Activated naive CD8-positive, alpha-beta T cell treated with anti-CD3 and anti-CD28 coated beads, Interleukin-2, amount 50 U/mL, for 24 hours (primary cell): ENCODE measurements at places on chromosomes 6 and 20.

DNA sequence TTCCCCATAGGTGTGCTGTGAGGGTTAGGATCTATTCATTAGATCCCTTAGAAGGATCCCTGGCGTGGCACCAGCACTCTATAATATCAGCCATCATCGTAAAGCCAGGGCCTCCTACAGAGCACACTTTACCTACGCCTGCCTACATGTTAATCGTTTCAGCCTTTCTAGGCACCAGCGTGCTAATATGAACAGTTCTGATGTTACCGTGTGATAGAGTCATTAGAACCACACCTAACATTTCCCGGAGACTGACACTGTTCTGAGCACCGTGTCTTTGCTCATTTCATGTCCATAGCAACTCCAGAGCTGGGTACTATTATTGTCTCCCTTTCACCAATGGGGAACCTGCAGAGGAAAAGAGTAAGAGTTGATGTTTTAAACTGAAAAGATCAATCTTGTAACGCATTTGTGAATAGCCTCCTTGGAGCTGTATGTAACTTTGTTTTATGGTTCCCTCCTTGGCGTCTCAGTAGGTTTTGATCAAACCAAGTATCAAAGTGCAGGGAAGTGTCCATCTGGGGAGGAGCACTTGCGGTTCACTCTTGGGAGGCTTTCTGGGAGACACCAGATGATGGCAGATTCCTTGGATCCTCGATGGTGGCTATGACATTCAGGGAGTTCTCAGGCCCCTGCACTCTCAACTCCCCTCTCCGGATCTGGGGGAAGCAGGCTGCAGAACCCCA is 73.8 kb upstream of the KCNG1 start:
- H3K36me3 ChIP-seq = no peaks in the 10 kb centered on the region
- H3K4me3 ChIP-seq = no peak overlapping the region
- DNase-seq = no peak
- peaks cover 48% of the 10 kb centered on the region for H3K27me3 ChIP-seq
- H3K4me1 ChIP-seq = peaks cover 18% of the 10 kb centered on the region
- H3K27ac ChIP-seq = no peak overlapping the region

- no peaks in the 10 kb centered on the region for H3K36me3 ChIP-seq
- H3K27me3 ChIP-seq = peaks cover 1% of the 10 kb centered on the region
- H3K27ac ChIP-seq = peak overlapping the region; percentile 12
- no peak for DNase-seq
- H3K4me3 ChIP-seq = no peak overlapping the region
Measured at GRCh38 chr6:16168858-16169257, 40.0 kb downstream of the MYLIP start.

GRCh38 chr6:89251170-89251569 is 34.0 kb upstream of the GABRR1 start:
- no peak overlapping the region for H3K4me3 ChIP-seq
- no peaks in the 10 kb centered on the region for H3K36me3 ChIP-seq
- H3K27ac ChIP-seq = no peak overlapping the region
- H3K4me1 ChIP-seq = no peaks in the 10 kb centered on the region

GRCh38 chr6:17442196-17442595 is 48.8 kb downstream of the CAP2 start:
- H3K4me3 ChIP-seq = no peak overlapping the region
- H3K27ac ChIP-seq = no peak overlapping the region
- H3K36me3 ChIP-seq = no peaks in the 10 kb centered on the region
- H3K4me1 ChIP-seq = no peaks in the 10 kb centered on the region
- peaks cover 5% of the 10 kb centered on the region for H3K27me3 ChIP-seq
- DNase-seq = no peak

DNA sequence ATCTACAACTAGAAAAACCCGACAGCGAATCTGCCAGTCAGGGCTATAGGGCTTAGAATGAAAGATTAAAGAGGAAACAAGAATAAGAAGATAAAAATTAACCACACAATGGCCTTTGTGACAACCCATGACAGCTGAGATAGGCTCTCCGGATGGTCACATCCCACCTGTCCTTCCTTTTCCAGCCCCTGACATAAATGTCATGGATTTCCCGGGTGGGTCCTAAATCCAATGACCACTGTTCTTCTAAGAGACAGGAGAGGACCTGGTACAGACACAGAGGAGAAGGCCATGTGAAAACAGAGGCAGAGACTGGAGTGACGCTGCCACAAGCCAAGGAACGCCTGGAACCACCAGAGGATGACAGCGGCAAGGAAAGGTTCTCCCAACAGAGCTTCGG is 41.8 kb downstream of the ATXN1 start:
- H3K4me1 ChIP-seq = peaks cover 43% of the 10 kb centered on the region
- no peak overlapping the region for H3K27ac ChIP-seq
- H3K4me3 ChIP-seq = no peak overlapping the region
- no peaks in the 10 kb centered on the region for H3K27me3 ChIP-seq

GRCh38 chr20:53840532-53840931 is 229.9 kb downstream of the BCAS1 start:
- H3K4me1 ChIP-seq = peaks cover 81% of the 10 kb centered on the region
- DNase-seq = no peak
- no peaks in the 10 kb centered on the region for H3K27me3 ChIP-seq
- no peak overlapping the region for H3K4me3 ChIP-seq
- no peaks in the 10 kb centered on the region for H3K36me3 ChIP-seq

GRCh38 chr6:44342052-44342451 is 398 bp upstream of the SPATS1 start:
- H3K36me3 ChIP-seq = no peaks in the 10 kb centered on the region
- peaks cover 46% of the 10 kb centered on the region for H3K27me3 ChIP-seq
- peaks cover 3% of the 10 kb centered on the region for H3K4me1 ChIP-seq
- no peak overlapping the region for H3K27ac ChIP-seq
- DNase-seq = no peak

DNA sequence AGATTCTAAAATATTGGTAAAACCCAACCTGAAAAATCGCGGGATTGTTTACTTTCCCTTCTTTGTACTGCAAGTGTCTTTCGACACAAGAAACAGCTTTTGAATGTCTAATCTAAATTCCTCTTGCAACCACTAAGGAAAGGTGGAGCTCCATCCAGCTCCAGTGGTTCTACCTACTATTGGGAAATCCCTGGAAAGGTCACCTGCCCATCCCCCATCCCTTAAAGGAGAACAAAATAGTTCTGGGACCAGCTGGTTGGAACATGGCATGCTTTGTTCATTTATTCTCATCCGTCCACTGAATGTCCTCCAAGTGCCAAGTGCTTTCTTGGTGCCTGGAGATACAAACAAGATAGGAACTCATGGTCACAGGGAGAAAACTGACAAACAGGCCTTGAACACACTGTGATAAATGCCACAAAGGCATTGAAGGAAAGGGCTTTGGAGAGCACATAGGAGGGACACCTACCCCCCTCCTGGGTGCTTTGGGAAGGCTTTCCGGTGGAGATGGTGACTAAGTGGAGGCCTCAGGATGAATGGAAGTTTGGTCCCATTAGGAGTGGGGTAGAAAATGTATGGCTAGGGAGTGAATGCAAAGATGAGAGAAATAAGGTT is 2.3 kb upstream of the CITED2 start:
- H3K4me3 ChIP-seq = no peak overlapping the region
- H3K36me3 ChIP-seq = peaks cover 7% of the 10 kb centered on the region
- DNase-seq = no peak
- H3K4me1 ChIP-seq = peaks cover 39% of the 10 kb centered on the region
- H3K27ac ChIP-seq = no peak overlapping the region

- H3K4me3 ChIP-seq = no peak overlapping the region
- H3K27ac ChIP-seq = no peak overlapping the region
- no peak for DNase-seq
- no peaks in the 10 kb centered on the region for H3K27me3 ChIP-seq
- H3K36me3 ChIP-seq = no peaks in the 10 kb centered on the region
- H3K4me1 ChIP-seq = no peaks in the 10 kb centered on the region
Measured at GRCh38 chr20:14259689-14260088, 77.7 kb downstream of the FLRT3 start.

GRCh38 chr20:10185741-10186558 is 32.7 kb upstream of the SNAP25 start:
- H3K27ac ChIP-seq = no peak overlapping the region

GRCh38 chr6:33787954-33788693 is 806 bp downstream of the LEMD2 start:
- peak overlapping the region; percentile 96 for H3K27ac ChIP-seq
- H3K27me3 ChIP-seq = no peaks in the 10 kb centered on the region
- peak; percentile 71 for DNase-seq
- H3K4me3 ChIP-seq = peak overlapping the region; percentile 93

DNA sequence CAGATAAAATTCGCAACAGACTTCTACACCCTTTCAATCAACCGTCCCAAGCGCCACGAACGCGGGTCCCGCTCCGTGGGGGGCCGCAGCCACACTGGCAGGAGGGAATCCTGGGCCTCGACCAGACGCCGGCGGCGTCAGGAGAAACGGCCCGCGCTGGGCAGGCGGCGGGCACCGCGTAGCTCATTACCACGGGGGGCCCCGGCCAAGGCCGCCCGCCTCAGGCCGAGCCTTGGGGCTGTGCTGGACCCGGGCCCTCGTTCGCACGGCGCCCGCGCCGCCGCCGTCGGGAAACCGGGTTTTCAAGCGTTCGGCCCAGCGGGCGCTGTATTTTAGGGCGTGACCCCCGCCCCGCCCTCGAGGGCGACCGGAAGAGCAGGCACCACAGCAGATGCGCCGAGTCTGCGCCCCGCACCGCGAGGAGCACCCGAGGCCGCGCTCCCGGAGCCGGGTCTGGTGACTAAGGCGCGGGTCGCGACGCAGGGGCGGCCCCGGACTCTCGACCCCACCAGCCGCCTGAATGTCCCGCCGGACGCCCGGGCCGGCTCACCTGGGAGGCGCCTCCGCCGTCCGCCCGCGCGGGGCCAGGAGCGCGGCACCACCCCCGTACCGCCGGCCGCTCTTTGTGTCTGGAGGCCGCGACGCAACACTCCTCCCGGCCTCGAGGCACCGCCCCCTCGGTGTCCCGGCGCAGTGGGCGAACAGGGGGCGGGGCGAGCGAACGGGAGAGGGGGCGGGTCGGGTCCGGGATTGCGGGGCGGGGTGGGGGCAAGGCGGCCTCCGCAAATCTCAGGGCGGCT is at the start of gene NINL:
NINL (minus strand) TSS at position 627 of the 800 bp plus-strand sequence. CDS start 58,944 bp downstream, outside the sequence.
- H3K27me3 ChIP-seq = peaks cover 17% of the 10 kb centered on the region
- H3K36me3 ChIP-seq = peaks cover 5% of the 10 kb centered on the region
- H3K4me3 ChIP-seq = peak within 1 kb of the TSS; percentile 81
- H3K4me1 ChIP-seq = peaks cover 10% of the 10 kb centered on the region

DNA sequence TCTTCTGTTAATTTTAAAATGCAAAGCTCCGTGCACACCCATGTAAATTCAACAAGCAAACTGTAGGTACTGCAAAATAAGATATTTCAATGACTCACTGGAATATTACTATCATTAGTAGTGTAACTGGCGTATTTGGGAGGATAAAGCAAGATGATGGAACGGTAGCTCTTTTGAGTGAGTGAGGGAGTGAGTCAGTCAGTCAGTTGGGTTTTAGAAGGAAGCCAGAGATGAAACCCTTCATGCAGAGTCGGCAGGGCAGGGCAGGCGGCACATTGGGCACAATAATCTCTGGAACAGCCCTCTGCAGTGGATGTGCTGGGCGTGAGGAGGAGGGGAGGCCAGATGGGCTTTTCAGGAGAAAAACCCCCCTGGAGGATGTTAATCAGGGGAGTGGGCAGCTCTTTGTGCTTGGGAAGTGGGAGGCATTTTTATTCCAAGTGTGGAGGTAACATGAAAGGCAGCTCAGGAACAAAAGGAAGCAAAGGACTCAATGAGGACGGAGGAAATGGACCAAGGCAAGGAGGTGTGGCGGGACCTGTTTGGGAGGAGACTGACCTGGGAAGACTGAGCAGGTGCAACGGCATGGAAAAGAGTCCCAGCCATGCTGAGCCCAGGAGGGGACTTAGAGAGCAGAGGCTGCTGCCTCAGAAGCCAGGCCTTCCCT is 171.2 kb downstream of the ZDHHC14 start:
- no peak for DNase-seq
- H3K27ac ChIP-seq = no peak overlapping the region
- H3K27me3 ChIP-seq = no peaks in the 10 kb centered on the region
- no peak overlapping the region for H3K4me3 ChIP-seq

DNA sequence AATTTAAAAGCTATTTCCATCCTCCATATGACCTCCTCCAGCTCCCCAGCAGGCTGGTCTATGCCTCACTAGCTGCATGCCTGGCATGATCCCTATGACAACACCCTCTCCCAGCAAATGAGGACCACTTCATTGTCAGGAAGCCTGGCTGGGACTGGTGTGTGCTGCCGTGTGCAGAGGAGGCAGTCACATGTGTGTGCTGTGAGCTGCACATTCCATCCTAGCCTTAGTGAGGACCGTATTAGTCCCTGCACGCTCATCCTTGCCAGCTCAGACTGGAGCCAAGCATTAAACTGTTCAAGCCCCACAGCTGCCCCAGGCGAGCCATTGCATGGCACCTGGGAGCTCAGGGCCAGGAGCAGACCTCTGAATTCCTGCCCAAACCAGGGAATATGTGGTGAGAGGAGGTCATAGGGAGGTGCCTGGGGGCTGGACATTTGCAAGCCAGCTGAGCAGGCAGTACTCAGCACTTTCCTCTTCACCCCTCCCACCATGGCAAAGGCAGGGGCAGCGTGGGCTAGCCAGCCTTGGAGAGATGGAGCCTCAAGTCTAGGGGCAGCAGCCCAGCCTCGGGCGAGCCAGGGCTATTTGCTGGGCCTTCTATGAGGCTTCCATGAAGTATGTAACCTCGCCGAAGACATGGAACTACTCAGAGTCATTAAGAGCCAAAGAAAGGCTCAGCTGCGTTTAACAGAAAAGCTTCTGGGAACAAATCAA is 8.7 kb upstream of the CCN5 start:
- no peak overlapping the region for H3K4me3 ChIP-seq
- no peaks in the 10 kb centered on the region for H3K4me1 ChIP-seq
- H3K27ac ChIP-seq = no peak overlapping the region
- no peaks in the 10 kb centered on the region for H3K36me3 ChIP-seq

GRCh38 chr20:2692036-2692885 is at the start of gene EBF4:
EBF4 (plus strand) TSS chr20:2692780; CDS start chr20:2693646, 866 bp downstream.
- peak within 1 kb of the TSS; percentile 84 for H3K4me3 ChIP-seq
- H3K4me1 ChIP-seq = peaks cover 25% of the 10 kb centered on the region
- peaks cover 46% of the 10 kb centered on the region for H3K27me3 ChIP-seq
- peaks cover 1% of the 10 kb centered on the region for H3K36me3 ChIP-seq

GRCh38 chr6:115575285-115575684 is 485.4 kb downstream of the FRK start:
- H3K4me3 ChIP-seq = no peak overlapping the region
- DNase-seq = no peak
- no peaks in the 10 kb centered on the region for H3K4me1 ChIP-seq
- no peak overlapping the region for H3K27ac ChIP-seq
- no peaks in the 10 kb centered on the region for H3K27me3 ChIP-seq

- peaks cover 10% of the 10 kb centered on the region for H3K27me3 ChIP-seq
- no peaks in the 10 kb centered on the region for H3K36me3 ChIP-seq
- no peak overlapping the region for H3K4me3 ChIP-seq
- no peak overlapping the region for H3K27ac ChIP-seq
- no peak for DNase-seq
- no peaks in the 10 kb centered on the region for H3K4me1 ChIP-seq
Measured at GRCh38 chr6:39808346-39808745, 16.2 kb downstream of the DAAM2 start.

GRCh38 chr20:14407336-14407735 is 69.9 kb upstream of the FLRT3 start:
- no peaks in the 10 kb centered on the region for H3K4me1 ChIP-seq
- no peak overlapping the region for H3K4me3 ChIP-seq
- no peak overlapping the region for H3K27ac ChIP-seq
- H3K27me3 ChIP-seq = no peaks in the 10 kb centered on the region
- no peaks in the 10 kb centered on the region for H3K36me3 ChIP-seq
- no peak for DNase-seq
